Progenitor cell of endocrine pancreas (in vitro differentiated cells): ENCODE measurements at places on chromosomes 1 and 21.

GRCh38 chr1:14083706-14084105 lies 383.7 kb downstream of the PRDM2 start:
- no peaks in the 10 kb centered on the region for H3K4me1 ChIP-seq
- no peak for DNase-seq
- peaks cover 3% of the 10 kb centered on the region for H3K27me3 ChIP-seq
- no peak overlapping the region for H3K27ac ChIP-seq

GRCh38 chr1:165828669-165829329 lies 1.4 kb downstream of the UCK2 start:
- peak overlapping the region; percentile 91 for H3K4me3 ChIP-seq
- DNase-seq: peak; percentile 34
- no peaks in the 10 kb centered on the region for H3K36me3 ChIP-seq
- peak overlapping the region; percentile 96 for H3K27ac ChIP-seq
- H3K27me3 ChIP-seq: no peaks in the 10 kb centered on the region
- H3K4me1 ChIP-seq: peaks cover 10% of the 10 kb centered on the region

GRCh38 chr1:244383278-244383884 lies 68.3 kb downstream of the ADSS2 start:
- H3K4me3 ChIP-seq: no peak overlapping the region
- DNase-seq: no peak
- no peaks in the 10 kb centered on the region for H3K4me1 ChIP-seq
- peaks cover 2% of the 10 kb centered on the region for H3K36me3 ChIP-seq
- no peaks in the 10 kb centered on the region for H3K27me3 ChIP-seq

DNA sequence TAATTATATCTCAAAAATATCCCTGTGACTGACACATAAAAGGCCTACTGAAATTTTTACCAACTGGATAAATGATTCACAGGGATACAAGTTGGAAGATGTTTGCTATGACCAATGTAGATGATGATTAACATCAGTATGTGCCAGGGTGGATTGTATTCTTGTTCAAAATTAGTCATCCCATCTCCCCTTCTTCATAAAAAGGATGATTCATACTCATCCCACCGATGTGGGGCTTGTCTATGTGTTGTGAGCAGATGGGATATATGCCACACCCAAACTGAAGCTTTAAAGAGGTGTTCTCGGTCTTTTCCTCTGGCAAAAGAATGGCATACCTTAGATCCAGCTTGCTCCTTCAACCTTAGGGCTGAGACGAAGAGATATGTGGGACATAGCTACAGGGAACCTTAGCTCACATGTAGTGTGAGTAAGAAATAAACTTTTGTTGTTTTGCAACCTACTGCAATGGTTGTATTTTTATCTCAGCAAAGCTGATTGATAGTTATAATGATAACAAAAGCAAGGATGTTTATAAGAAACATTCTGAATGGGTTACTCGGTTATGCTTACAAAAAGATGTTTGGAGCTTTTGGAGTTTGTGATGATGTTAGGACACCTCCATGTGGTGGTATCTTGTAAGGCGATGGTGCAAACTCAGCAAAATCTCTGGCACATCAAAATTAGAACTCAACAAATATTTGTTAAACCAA lies 29.4 kb downstream of the SPATA17 start:
- peaks cover 2% of the 10 kb centered on the region for H3K36me3 ChIP-seq
- H3K27me3 ChIP-seq: no peaks in the 10 kb centered on the region
- H3K4me1 ChIP-seq: no peaks in the 10 kb centered on the region
- no peak for DNase-seq
- no peak overlapping the region for H3K4me3 ChIP-seq

- DNase-seq: no peak
- H3K4me3 ChIP-seq: no peak overlapping the region
- H3K27me3 ChIP-seq: no peaks in the 10 kb centered on the region
- peaks cover 5% of the 10 kb centered on the region for H3K4me1 ChIP-seq
- H3K36me3 ChIP-seq: peaks cover 16% of the 10 kb centered on the region
Measured at GRCh38 chr1:221727146-221728036, 14.5 kb downstream of the DUSP10 start.

DNA sequence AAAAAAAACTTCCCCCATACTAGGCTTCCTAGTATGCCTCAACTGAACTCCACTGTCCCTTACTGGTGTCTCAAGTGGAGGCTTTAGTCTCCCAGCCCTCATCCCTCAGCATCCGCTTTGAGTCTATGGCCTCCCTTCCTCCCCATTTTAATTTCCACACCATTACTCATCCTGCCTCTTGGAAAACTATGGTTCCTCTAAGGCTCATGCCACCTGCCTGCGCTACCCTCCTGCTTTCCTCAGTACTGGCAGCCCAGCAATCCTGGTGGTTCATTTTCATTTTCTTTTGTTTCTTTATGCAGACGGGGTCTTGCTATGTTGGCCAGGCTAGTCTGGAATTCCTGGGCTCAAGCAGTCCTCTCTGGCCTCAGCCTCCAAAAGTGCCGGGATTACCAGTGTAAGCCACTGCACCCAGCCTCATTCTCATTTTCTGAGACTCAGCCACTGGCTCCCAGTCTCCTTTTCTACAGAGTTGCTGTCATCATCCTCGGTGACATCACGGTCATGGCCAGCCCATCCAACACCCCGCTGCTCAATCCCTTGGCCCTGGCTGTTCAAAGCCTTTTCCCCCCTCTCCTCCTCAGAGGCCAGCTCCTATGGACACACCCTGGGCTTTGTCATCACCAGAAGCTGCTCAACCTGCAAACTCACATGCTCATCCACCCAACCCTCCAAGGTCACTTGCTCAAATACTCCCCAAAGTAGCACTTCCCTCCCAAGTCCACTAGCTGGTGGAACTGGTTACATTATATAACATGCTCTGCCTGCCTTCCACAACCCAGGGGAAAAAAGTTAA lies 2.3 kb upstream of the PMVK start:
- peaks cover 10% of the 10 kb centered on the region for H3K4me1 ChIP-seq
- peak overlapping the region; percentile 47 for H3K4me3 ChIP-seq
- peak overlapping the region; percentile 75 for H3K27ac ChIP-seq
- DNase-seq: no peak
- no peaks in the 10 kb centered on the region for H3K36me3 ChIP-seq
- no peaks in the 10 kb centered on the region for H3K27me3 ChIP-seq

GRCh38 chr1:246212013-246212412 lies 295.1 kb downstream of the SMYD3 start:
- no peaks in the 10 kb centered on the region for H3K36me3 ChIP-seq
- H3K27ac ChIP-seq: no peak overlapping the region
- no peak for DNase-seq
- H3K27me3 ChIP-seq: no peaks in the 10 kb centered on the region

- H3K4me3 ChIP-seq: no peak overlapping the region
- no peak for DNase-seq
- no peaks in the 10 kb centered on the region for H3K27me3 ChIP-seq
Measured at GRCh38 chr21:42527127-42527488, 13.5 kb downstream of the SLC37A1 start.

DNA sequence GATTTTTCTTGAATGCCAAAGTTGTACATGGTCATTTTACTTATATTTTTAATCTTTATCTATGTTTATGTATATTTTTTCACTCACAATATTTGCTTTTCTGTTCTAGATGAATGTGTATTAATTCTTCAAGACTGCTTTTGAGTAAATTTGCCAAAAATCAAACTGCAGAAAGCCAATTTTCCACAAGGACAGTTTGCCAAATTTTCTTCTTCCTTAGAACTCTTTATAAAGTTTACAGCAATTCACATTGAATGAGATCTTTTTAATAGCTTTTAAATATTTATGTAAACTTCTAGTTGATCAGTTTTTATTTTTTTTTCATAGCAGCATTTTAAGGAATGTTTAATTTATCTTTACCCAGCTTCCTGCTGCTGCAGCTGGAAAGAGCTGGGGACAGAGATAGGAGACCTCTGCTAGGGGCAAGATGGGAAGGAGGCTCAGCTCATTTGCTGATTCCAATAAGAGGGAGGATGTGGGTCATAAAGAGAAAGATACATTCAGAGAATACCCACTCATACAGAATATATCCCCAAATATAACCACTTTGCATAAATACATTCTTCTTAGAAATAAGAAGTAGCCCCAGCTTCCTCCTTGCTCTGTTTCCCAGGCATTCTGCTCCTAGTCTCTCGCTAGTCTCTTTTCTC lies 93.0 kb downstream of the ODF2L start:
- no peak for DNase-seq
- H3K4me3 ChIP-seq: no peak overlapping the region
- no peaks in the 10 kb centered on the region for H3K4me1 ChIP-seq

- no peaks in the 10 kb centered on the region for H3K36me3 ChIP-seq
- DNase-seq: no peak
- H3K4me1 ChIP-seq: peaks cover 32% of the 10 kb centered on the region
- H3K27ac ChIP-seq: no peak overlapping the region
Measured at GRCh38 chr1:234909307-234909810, 219.3 kb downstream of the TOMM20 start.

GRCh38 chr1:227607336-227607898 lies 44.1 kb downstream of the ZNF678 start:
- H3K4me3 ChIP-seq: no peak overlapping the region
- no peak overlapping the region for H3K27ac ChIP-seq
- no peak for DNase-seq
- peaks cover 62% of the 10 kb centered on the region for H3K36me3 ChIP-seq

- H3K4me3 ChIP-seq: no peak overlapping the region
- H3K27ac ChIP-seq: no peak overlapping the region
- no peaks in the 10 kb centered on the region for H3K36me3 ChIP-seq
Measured at GRCh38 chr1:34870395-34870794, 10.8 kb upstream of the SMIM12 start.

DNA sequence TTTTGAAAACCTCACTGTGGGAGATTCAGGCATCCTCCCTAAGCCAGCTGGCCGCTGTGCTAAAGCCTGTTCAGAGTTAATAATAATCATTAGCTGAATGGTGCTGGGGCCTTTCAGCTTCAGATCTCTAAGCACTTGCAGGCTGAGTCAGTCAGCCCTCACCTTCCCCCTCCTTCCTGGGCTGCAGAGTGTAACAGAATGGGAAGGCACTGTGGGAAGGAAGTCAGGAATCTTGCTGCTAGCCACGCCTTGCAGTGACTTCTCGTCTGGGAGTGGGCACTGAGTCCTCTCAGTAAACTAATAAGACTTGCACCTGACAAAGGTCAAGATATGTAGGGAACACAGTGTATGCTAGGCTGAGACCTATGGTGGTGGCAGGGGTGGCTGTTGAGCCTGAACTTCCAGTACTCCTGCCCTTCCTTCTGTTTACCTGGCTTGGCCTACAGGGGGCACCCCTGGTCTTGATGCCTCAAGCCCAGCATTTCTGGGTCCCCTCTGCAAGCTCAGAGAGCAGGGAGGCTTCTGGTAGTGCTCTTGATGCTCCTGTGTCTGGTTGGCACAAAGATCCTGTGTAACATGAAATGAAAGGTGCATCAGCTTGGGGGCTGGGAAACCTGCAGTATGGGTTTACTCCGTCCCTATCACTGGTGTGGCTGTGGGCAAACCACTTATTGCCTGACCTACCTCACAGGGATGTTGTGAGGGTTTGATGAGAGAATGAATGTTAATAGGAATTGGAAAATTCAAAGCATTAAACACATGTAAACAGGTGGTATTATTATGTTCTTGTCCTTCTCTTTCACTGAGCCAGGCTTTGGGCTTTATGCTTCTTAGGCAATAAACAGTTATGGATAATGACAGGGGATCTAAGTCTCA lies 6.0 kb downstream of the CYB561D1 start:
- H3K27me3 ChIP-seq: no peaks in the 10 kb centered on the region
- no peak for DNase-seq
- no peak overlapping the region for H3K27ac ChIP-seq
- H3K4me3 ChIP-seq: no peak overlapping the region
- H3K36me3 ChIP-seq: peaks cover 3% of the 10 kb centered on the region

GRCh38 chr1:200542162-200542561 lies 78.4 kb downstream of the KIF14 start:
- DNase-seq: no peak
- no peaks in the 10 kb centered on the region for H3K4me1 ChIP-seq
- H3K27me3 ChIP-seq: no peaks in the 10 kb centered on the region
- H3K27ac ChIP-seq: no peak overlapping the region
- no peak overlapping the region for H3K4me3 ChIP-seq

DNA sequence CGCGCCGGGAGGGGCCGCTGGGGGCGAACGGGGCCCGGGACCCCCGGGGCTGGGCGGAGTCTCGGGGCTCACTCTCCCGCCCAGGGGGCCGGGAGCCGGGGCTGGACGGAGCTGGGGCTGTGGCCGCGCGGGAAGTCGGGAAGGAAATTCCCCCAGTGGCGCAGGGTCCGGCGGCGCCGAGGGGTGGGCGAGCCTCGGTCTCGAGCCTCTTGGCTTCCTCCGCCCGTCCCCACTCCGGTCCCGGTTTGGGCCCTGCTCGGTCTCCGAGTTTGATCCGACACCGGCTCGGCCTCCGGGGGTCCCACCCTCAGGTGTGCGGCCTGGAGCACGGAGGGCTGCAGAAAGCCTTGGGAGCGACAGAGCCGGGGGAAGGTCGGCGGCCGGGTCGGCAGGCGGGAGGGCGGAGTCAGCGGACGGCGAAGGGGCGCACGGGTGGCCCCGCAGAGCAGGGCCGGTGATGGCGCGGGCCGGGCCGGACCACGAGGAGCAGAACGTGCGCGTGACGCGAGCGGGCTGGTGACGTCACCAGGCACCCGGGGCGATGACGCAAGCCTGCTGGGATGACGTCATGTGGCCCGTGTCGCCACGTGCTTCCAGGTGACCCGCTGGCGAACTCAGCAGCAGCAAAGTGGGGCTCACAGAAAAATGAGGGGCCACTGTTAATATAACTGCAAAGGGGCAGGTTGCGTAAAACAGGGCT lies 610 bp upstream of the HES4 start:
- H3K27ac ChIP-seq: peak overlapping the region; percentile 99
- H3K27me3 ChIP-seq: peaks cover 9% of the 10 kb centered on the region
- H3K4me3 ChIP-seq: peak overlapping the region; percentile 80

- H3K27me3 ChIP-seq: peaks cover 41% of the 10 kb centered on the region
- H3K4me1 ChIP-seq: no peaks in the 10 kb centered on the region
- peak; percentile 15 for DNase-seq
- H3K27ac ChIP-seq: no peak overlapping the region
- no peak overlapping the region for H3K4me3 ChIP-seq
Measured at GRCh38 chr21:36104317-36105300, 30.3 kb upstream of the CBR3 start.

DNA sequence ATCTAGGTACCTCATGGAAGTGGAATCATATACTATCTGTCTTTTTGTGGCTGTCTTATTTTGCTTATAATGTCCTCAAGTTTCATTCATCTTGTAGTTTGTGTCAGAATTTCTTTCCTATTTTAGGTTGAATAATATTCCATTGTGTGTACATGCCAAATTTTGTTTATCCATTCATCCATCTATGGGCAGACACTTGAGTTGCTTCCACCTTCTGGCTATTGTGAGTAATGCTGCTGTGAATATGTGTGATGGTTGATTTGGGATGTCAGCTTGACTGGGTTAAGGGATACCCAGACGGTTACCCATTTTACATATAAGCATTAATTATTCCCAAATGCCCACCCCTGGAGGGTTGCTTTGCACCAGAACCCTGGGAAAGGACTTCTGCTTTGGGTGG lies 477.5 kb downstream of the PTPRU start:
- H3K4me1 ChIP-seq: no peaks in the 10 kb centered on the region
- H3K27ac ChIP-seq: no peak overlapping the region
- DNase-seq: no peak
- H3K4me3 ChIP-seq: no peak overlapping the region
- no peaks in the 10 kb centered on the region for H3K36me3 ChIP-seq

GRCh38 chr1:182643699-182644098 lies 39.5 kb upstream of the RGS16 start:
- H3K4me3 ChIP-seq: no peak overlapping the region
- no peaks in the 10 kb centered on the region for H3K27me3 ChIP-seq
- H3K27ac ChIP-seq: no peak overlapping the region
- peaks cover 2% of the 10 kb centered on the region for H3K4me1 ChIP-seq
- no peaks in the 10 kb centered on the region for H3K36me3 ChIP-seq

- H3K4me1 ChIP-seq: peaks cover 2% of the 10 kb centered on the region
- no peak overlapping the region for H3K27ac ChIP-seq
- no peak overlapping the region for H3K4me3 ChIP-seq
- DNase-seq: no peak
- no peaks in the 10 kb centered on the region for H3K27me3 ChIP-seq
Measured at GRCh38 chr1:86741947-86742572, 37.7 kb downstream of the SH3GLB1 start.
